ENCODE measurements at places on chromosomes 6 and 20.

- DNase-seq: no peak
Measured at GRCh38 chr6:165649166-165650137, 13.6 kb downstream of the PDE10A start.

DNA sequence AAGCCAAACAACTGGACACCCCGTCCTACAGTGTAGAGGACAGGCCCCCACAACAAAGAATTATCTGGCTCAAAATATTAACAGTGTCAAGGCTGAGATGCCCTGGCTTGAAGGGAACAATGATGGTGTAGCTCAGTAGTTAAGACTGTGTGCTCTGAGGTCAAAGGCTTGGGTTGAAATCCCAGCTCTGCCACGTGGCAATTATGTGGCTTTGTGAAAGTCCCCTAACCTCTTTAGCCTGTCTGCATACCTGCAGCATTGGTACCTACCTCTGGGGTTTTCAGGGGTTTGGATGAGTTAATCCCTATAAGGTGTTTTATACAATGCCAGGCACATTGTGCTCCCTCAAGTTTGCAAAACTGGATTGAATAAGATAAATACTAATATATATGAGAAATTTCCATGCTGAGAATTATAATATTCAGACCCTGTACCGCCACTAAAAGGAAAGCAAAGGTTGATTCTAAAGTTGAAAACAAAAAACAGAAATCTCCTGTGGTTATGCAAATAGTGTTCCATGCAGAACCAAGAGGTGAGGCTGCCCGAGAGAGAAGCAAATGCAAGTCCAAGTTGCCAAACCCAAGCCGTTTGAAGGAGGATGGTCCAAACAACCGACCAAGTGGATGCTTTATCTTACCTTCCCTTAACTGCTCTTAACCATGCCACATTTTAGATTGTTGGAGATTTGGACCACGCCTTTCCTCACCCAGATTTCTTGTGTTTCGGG, 199.8 kb downstream of the NFATC2 start:
- DNase-seq: no peak

DNA sequence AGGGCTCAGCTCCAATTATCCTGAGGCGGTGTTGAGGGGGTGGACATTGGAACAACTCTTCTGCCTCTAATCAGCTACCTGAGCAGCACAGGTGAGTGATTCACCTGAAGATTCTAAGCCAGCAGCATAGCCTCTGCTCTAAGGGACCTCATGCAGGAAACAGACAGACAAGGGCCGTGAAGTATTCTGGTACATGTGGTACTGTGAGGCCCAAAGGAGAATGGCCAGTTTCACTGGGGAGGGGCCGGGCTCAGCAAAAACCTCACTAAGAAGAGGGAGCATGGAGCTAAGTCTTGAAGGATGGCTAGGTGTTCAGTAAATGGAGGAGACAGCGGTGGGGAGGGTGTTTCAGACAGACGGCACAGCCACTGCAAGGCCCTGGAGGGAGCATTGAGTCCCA, 58.5 kb upstream of the CCDC167 start:
- DNase-seq: peak; percentile 68

GRCh38 chr6:125732398-125732797, 17.0 kb upstream of the HEY2 start:
- no peak for DNase-seq

GRCh38 chr6:169808608-169808967, 57.2 kb downstream of the ERMARD start:
- no peak for DNase-seq

DNA sequence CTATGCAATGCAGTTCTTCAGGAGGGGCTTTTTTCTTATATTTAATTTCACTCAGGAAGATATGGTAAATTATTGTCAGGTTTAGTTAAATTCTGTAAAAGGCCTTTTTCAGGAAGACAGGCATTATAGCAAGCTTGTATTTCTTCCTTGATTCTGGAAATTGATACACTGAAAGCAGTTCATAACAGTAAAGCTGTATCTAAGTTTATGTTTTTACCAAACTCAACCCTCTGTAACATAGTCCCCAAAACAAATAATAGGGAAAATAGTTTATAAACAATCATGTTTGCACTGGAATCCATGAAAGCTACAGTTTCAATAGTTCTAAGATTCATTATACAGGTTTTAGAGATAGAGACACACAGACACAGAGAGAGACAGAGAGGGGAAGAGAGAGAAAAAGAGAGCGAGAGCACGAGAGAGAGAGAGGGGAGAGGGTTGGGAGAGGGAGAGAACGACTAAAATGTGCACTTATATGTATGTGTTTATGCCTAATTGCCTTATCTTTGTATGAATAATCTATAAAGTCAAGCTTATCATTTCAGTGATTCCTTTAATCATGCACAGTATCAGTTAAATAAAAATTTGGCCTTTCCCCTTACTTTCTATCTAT, 454.4 kb downstream of the RFPL4B start:
- DNase-seq: no peak

DNA sequence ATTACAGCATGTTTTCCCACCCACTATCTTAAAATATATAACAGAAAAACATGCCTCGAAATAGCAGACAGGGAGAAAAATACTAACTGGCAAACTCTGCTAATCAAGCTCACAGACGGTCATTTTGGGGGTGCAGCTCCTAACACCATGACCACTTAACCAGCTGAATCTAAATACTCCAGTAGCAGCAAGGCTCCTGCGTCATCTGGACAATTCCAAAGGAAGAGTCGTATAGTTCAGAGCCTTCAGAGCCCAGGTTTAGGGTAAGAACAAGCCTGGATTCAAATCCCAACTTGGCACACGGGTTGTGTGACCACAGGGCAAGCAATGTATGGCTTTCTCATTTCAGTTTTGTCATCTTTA, 81.3 kb upstream of the COL21A1 start:
- no peak for DNase-seq

GRCh38 chr6:16810411-16810810, 49.2 kb upstream of the ATXN1 start:
- no peak for DNase-seq

All from B cell (primary cell).